ENCODE measurements at places on chromosomes 6 and 20. TPM values are rescaled to one million over a fixed set of nuclear protein-coding genes. Genes with fewer than 3 reads are reported as not detected.

GPRC6A gene
- not detected for total RNA-seq

TFAP2D gene
- not detected for total RNA-seq

APOM gene
- total RNA-seq, result not detected

DNA sequence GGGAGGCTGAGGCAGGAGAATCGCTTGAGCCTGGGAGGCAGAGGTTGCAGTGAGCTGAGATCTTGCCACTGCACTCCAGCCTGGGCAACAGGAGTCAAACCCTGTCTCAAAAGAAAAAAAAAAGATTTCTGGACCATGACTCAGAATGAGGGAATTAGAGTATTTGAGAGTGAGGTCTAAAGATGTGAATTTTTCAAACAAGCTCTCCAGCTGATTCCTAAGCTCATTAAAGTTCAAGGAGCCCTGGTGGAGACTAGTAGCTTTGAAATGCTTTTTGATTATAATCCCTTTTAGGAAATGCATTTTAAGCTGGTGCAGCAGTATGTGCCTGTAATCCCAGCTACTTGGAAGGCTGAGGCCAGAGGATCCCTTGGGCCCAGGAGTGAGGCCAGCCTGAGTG, 21.8 kb upstream of the SRF start:
- H3K27me3 ChIP-seq, result no peaks in the 10 kb centered on the region
- H3K4me3 ChIP-seq, result no peak overlapping the region
- DNase-seq, result no peak
- H3K36me3 ChIP-seq, result no peaks in the 10 kb centered on the region
- no peak overlapping the region for H3K27ac ChIP-seq
- H3K4me1 ChIP-seq, result peaks cover 19% of the 10 kb centered on the region

- peaks cover 10% of the 10 kb centered on the region for H3K4me1 ChIP-seq
- no peak overlapping the region for H3K4me3 ChIP-seq
- H3K36me3 ChIP-seq, result no peaks in the 10 kb centered on the region
- no peak overlapping the region for H3K27ac ChIP-seq
- H3K27me3 ChIP-seq, result no peaks in the 10 kb centered on the region
- DNase-seq, result peak; percentile 39
These were observed 593 bp downstream of the MMP24 start for GRCh38 chr20:35226884-35227681.

DNA sequence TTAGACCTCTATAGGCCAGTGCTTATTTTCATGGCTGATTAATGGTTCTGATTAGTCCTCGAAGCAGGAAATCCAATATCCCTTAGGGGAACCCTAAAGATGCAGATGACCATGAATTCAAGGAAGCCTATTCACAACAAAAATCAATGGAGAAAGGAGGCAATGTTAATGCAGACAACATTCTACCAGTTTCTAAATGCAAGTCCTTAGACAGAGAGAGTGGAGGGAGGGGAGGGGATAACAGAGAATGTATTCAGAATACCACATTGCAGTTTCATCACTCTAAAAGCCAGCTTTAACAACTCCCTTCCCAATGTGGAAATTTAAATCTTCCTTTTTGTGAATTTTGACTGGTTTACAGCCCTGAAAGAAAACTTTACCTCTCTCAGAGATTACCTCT, 87.1 kb upstream of the POU3F2 start:
- DNase-seq, result no peak
- no peak overlapping the region for H3K4me3 ChIP-seq
- no peaks in the 10 kb centered on the region for H3K36me3 ChIP-seq
- H3K27ac ChIP-seq, result no peak overlapping the region
- no peaks in the 10 kb centered on the region for H3K4me1 ChIP-seq
- no peaks in the 10 kb centered on the region for H3K27me3 ChIP-seq

DNA sequence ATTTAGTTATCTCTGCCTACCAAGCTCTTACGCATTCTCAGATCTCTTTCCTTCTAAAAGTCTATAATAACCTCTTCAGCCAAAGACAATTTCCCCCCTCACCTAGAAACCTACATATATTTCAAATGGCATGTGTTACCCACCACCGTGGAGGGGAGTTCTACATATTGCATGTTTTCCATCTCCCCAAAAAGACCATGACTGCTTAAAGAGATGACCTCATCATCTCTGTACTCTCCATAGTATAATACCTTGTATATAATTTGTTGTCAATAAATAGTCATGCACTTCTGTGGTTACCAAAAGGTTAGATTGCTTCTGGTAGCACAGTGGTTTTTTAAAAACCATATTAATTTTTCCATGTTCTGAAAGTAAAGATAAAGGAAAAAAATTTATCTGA, 148.4 kb downstream of the TBX18 start:
- no peaks in the 10 kb centered on the region for H3K4me1 ChIP-seq
- no peak overlapping the region for H3K4me3 ChIP-seq
- H3K27ac ChIP-seq, result no peak overlapping the region
- no peak for DNase-seq

DNA sequence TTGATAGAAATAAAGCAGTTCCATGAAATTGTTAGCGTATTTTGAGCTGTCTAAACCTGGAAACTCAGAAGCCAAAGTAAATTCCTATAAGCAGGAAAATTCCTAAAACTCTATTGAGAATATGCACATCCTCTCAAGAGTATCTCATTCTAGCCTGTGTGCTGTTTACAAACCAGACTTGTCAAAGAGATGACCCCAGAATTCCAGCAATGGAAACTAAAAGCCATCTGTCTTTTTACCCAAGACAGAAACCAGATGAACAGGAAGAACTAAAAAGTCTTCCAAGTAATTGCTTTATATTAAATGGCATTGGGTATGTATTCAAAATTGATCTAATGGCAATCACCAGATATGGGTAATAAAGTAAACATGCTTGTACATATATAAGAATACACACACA, 92.6 kb downstream of the COL19A1 start:
- DNase-seq, result no peak
- no peak overlapping the region for H3K4me3 ChIP-seq
- H3K27ac ChIP-seq, result no peak overlapping the region
- no peaks in the 10 kb centered on the region for H3K4me1 ChIP-seq
- H3K27me3 ChIP-seq, result no peaks in the 10 kb centered on the region
- H3K36me3 ChIP-seq, result no peaks in the 10 kb centered on the region

DNA sequence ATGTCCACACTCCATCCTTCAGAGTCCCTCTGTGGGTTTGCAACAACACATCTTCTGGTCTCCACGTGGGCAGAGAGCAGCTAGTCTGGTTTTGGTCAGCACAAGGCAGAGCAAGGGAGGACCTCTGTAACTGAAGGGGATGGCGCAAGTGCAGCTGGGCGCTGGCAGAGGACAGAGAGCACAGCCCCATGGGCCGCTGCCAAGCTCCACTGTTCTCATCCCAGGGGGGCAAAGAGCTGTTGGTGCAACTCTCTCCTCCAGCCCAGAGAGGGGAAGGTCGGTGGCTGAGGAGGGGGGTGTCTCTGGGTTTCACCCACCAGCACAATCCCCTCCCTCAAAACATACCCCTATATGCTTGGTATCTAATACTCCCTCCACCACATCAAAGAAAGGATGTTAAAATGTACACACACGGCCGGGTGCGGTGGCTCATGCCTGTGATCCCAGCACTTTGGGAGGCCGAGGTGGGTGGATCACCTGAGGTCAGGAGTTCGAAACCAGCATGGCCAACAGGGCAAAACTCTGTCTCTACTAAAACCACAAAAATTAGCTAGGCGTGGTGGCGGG, 9.1 kb downstream of the ATP9A start:
- DNase-seq, result no peak
- H3K27ac ChIP-seq, result no peak overlapping the region
- H3K4me1 ChIP-seq, result peaks cover 12% of the 10 kb centered on the region
- no peaks in the 10 kb centered on the region for H3K27me3 ChIP-seq
- no peak overlapping the region for H3K4me3 ChIP-seq

GRCh38 chr6:24620637-24621036, 25.4 kb downstream of the KIAA0319 start:
- no peaks in the 10 kb centered on the region for H3K27me3 ChIP-seq
- H3K4me3 ChIP-seq, result no peak overlapping the region
- no peak for DNase-seq
- no peak overlapping the region for H3K27ac ChIP-seq
- no peaks in the 10 kb centered on the region for H3K36me3 ChIP-seq
- no peaks in the 10 kb centered on the region for H3K4me1 ChIP-seq

DNA sequence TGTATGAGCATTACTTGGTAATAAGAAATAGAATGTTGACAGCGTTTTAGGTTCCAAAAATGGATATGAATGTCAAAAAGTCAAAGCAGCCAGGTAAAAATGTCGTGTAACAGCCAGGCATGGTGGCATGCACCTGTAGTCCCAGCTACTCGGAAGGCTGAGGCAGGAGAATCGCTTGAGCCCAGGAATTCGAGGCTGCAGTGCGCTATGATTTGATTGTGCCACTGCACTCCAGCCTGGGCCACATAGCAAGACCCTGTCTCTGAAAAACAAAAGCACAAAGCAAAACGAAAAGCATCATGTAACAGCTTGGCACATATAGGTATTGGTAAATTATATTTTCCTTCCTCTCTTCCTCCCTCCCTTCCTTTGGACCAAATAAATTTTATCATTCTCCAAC, 16.2 kb upstream of the FOXP4 start:
- DNase-seq, result no peak
- no peak overlapping the region for H3K4me3 ChIP-seq
- H3K36me3 ChIP-seq, result no peaks in the 10 kb centered on the region
- no peak overlapping the region for H3K27ac ChIP-seq
